ENCODE measurements at places on chromosomes 16 and 17.

DNA sequence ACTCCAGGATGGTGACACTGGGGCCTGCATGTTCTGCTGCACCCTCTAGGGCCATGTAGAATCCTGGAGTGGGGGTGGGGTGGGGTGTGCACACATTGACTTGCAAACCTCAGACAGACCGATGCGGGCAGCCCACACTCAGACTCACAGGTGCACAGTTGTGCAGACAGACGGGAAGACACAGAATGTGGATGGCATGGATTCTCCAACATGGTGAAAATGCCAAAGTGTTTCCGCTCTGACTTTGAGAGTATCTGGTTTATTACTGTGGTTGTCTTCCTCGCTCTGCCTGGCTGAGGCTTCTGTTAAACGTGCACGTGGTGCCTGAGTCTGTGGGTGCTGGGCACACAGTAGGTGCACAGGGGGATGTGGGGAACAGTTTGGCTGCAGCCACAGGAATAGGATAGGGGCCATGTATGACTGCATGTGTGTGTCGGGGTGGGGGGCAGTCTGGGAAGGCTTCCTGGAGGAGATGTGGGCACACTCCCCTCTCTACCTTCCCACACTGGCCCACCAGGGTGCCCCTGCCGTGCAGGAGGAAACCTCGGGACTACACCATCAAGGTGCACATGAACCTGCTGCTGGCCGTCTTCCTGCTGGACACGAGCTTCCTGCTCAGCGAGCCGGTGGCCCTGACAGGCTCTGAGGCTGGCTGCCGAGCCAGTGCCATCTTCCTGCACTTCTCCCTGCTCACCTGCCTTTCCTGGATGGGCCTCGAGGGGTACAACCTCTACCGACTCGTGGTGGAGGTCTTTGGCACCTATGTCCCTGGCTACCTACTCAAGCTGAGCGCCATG is 9.0 kb upstream of the ADGRG3 start:
- DNase-seq, result no peak

- no peak for DNase-seq
Measured at GRCh38 chr16:82150549-82150948, 19.5 kb downstream of the MPHOSPH6 start.

DNA sequence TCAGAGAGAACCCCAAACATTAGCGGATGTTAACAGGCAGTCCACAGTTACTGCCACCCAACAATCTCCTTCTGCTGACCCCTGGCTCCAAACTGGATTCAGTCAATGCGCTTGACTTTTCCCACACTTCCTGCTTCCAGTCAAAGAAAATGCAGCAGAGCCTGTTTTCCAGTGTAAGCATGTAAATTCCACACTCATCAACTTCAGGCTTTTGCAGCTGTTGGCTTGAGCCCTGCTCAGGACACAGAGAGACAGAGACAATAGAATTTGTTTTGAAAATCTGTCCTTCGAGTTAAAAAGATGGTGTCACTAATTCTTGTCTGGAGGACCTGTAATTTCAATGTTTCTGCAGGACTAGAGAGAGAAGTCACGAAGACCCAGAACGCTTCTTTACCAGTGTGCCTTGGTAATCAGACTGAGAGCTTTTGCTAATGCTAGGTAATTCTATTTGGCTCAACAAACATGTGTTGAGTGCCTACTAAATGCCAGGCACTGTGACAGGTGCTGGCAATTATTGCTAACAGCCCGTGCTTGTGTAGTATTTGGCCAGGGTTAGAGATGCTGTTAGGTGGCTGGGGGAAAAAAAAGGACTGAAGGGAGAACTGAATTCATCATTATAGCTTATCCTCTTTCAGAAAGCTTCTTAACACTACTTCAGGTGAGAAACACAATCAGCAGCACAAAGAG is 32.5 kb downstream of the HOXB1 start:
- DNase-seq, result peak; percentile 92

GRCh38 chr17:51133365-51133764 is 12.7 kb upstream of the SPAG9 start:
- no peak for DNase-seq

GRCh38 chr16:7646821-7647500 is 314.3 kb downstream of the RBFOX1 start:
- no peak for DNase-seq

DNA sequence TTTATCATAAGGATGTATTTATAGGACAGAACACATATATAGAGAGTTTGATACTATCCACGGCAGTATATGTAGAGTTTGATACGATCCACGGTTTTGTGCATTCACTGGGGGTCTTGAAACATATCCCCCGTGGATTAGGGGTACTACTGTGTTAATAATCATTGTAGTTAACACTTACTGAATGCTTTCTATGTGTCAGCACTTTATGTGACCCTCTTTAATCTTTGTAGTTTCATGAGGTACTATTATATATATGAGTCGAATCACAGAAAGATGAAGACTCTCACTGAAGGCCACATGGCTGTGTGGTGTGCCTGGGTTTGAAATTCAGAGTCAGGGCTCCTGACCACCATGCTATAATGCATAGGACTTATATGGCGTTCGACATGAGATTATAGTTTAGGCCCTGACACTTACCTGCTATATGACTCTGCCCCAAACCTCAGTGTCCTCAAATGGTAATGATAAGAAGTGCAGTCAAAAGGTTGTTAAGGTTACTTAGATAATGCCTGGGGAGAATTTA is 4.3 kb upstream of the HEATR6 start:
- no peak for DNase-seq

GRCh38 chr16:56109994-56110393 is 81.3 kb upstream of the GNAO1 start:
- no peak for DNase-seq

- DNase-seq, result no peak
Measured at GRCh38 chr17:68248199-68248825, 469 bp downstream of the AMZ2 start.
